ENCODE measurements at places on chromosomes 5 and 9.

- DNase-seq = no peak
These were observed 321.6 kb downstream of the CEMIP2 start for GRCh38 chr9:71446473-71447411.

DNA sequence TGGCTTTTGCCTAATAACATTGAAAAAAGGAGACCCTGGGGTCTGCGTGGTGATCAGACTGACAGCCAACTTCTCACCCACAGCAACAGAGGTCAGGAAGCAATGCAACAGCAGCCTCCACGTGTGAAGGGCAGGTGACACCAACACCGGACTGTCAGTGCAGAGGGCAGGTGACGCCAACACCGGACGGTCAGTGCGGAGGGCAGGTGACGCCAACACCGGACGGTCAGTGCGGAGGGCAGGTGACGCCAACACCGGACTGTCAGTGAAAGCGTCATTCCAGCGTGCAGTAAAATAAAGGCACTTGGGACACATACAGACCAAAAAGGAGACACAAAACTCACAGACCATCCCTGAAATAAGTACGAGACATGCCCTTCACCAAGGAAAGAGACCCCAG lies 37.2 kb upstream of the CEP72 start:
- no peak for DNase-seq

DNA sequence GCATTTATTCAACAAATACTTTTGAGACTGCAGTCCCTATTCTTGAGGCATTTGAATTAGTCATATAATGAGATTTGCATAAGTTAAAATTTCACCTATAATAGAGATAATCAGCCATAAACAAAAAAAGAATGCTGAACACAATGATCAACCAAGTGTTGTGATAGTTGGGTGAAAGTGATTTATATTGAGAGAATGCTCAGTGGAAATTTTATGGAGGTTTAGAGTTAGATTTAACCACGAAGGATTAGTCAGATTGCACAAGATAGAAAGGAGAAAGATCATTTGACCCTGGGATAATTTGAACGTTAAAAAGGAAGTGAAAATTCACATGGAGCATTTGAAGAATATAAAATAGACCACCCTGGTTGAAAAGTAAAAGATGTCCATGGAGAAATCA lies 356.2 kb downstream of the NPR3 start:
- DNase-seq = peak; percentile 53

DNA sequence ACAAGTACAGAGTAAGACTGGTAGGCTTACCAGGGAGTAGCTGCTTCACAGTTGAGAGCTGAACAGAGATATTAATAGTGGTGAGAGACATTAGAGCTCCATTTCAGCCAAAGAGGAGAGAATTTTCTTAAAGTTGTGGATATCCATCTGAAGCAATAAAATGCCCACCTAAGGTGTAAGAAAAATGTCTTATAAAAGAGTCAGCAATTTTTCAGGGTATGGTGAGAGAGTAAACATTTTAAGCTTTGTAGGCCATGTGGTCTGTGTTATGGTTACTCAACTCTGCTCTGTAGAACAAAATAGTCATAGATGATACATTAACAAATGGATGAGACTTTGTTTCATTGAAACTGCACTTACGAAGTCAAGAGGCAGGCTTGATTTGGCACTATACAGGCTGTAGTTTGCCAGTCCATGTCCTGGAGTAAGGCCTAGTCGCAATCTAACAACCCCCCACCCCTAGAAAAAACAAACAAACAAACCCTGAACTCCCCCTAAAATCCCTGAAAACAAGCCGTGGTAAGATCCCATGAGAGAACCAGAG lies 945.4 kb upstream of the SEMA6A start:
- DNase-seq = no peak

- no peak for DNase-seq
These were observed 242.2 kb downstream of the MAT2B start for GRCh38 chr5:163747586-163747985.

DNA sequence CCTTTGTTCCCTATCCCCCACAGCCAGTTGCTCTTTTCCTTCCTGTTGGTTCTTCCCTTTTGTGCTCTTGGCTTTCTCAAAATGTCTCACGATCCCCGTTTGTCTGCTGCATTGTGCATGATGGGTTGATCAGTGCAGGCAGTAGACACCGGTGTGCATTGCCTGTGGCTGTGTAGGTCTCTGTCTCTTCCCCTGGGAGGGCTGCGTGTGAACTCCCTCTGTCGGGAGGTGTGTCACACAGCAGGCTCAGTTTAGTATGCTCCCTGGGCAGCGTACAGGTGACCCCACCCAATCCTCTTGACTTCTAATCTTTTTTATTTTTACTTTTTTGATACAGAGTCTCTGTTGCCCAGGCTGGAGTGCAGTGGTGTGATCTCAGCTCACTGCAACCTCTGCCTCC lies 265.3 kb downstream of the FSTL4 start:
- no peak for DNase-seq

DNA sequence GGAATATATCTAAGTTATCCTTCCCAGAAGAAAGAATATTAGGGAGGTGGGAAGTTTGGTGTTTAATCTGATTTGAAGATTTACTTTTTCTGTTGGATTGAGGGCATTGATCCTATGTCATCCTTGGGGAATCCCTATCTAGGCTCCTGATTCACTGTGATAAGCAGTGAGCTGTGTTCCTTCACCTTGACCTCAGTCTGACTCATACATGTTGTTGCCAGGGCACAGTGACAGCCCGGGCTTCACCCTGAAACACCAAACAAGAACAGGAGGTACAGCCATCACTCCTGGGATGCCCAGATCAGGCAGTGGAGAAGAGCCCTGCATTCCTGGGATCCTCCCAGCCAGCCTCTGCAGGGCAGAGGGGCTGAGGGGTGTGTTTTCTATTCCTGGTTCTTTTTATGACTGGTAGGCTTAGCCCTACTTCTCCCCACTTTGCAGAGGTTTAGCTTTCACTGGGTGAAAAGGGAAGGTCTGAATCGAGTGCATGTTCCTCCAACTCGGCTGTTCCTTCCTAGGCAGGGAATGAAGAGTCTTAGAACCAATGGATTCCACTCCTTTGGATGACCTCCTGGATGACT lies 3.1 kb upstream of the FAM53C start:
- peak; percentile 26 for DNase-seq

- DNase-seq = peak; percentile 2
These were observed 1007.1 kb upstream of the WWC1 start for GRCh38 chr5:167284222-167284890.

- no peak for DNase-seq
These were observed 52.5 kb downstream of the AP3B1 start for GRCh38 chr5:78242001-78242400.

DNA sequence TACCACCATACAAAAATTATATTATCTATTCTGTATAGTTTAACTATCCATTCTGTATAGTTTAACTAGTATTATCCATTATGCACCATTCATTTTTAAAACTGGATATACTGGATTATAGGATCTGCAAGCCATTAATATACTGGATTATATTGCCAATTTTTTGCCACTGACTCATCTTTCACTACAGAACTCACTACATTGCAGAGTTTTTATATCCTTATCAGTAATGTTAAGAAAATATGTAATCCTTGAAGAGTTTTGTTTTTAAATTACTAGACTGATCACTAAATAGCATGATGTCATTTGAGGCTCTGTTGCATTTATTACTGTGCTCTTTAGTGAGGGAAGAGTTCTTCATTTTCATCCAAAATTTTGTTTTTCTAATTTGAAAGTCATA lies 109.8 kb upstream of the SNX2 start:
- no peak for DNase-seq

- no peak for DNase-seq
These were observed 265.8 kb downstream of the SYK start for GRCh38 chr9:91067306-91067860.

DNA sequence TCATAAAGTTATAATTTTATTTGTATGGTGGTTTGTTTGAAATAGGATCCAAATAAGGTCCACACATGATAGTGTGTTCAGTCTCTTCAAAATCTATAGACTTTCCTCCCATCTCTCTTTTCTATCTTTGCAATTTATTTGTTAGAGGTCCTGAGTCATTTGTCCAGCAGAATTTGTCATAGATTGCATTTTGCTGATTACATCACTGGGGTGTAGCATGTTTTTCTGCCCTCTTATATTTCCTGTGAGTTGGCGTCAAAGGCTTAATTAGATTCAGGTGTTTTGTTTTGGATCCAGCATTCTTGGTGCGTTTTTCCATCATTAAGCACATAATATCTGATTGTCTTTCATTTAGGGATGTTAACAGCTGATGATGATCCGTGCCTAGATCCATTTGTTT lies 15.0 kb downstream of the CYFIP2 start:
- peak; percentile 65 for DNase-seq

- no peak for DNase-seq
These were observed 49.0 kb upstream of the ATG10 start for GRCh38 chr5:81922854-81923279.

- DNase-seq = peak; percentile 94
These were observed at the start of gene AOPEP for GRCh38 chr9:94726495-94727191. TSS of gene AOPEP (plus strand) at chr9:94726699. CDS start at chr9:94759784, 33,085 bp downstream.

- no peak for DNase-seq
These were observed 132.3 kb upstream of the SMARCA2 start for GRCh38 chr9:1882711-1883403.

Data from HCEC 1CT (cell line).